ENCODE measurements at places on chromosomes 7 and 10.

- no peak for DNase-seq
Observed at GRCh38 chr7:50626286-50626685, 61.1 kb upstream of the DDC start.

DNA sequence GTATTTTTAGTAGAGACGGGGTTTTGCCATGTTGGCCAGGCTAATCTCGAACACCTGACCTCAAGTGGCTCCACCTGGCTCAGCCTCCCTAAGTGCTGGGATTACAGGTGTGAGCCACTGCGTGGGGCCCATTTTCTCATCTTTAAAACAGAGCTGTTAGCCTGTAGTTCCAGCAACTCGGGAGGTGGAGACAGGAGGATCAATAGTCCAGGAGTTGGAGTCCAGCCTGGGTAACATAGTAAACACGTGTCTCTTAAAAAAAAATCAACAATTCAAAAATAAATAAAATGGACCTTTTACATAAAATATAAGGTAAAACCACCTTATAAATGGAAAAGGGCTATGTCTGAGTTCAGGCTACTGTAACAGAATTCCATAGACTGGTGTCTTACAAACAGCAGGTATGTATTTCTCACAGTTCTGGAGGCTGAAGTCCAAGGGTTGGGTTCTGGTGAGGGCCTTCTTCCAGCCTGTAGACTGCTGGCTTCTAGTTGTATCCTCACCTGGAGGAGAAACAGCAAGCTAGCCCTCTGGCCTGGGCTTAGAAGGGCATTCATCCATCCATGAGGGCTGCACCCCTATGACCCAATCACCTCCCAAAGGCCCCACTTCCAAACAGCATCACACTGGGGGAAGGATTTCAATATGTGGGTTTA, 7.0 kb upstream of the PVRIG start:
- DNase-seq, result no peak

DNA sequence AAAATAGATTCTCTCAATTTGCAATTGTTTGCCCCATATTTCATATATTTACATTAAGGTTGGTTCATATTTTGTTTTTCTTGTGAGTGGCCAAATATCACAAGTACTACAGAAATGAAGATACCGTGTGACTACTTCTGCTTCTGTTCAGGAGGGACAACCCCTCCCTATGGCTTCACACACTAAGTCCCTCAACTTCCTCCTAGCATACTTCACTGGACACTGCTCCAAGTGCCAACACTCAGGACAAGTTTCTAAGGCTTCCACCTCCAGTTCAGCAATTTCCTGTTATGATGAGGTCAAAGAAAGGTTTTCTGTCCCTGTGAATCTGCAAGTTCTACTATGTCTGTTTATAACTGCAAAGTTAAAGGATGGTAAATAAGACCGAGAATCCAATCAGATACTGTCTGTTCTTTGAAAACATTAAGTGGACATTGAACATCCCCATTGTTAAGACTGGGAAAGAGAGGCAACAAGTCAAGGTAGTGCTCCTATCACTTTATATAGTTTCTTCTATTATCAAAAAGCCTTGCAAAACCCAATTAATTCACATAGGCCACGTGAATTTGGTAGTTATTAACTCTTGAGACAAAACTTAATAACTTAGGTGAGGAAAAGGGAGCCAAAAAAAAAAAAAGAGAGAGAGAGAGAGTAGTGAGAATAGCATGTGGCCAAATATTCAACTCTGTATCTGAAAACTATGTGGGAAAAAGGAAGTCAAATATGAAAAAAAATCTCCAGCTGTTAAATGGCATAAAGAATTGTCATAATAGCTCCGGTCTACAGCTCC, 81.3 kb upstream of the DKK1 start:
- peak; percentile 18 for DNase-seq

- DNase-seq, result no peak
Observed at GRCh38 chr7:115356999-115357702, 435.3 kb downstream of the MDFIC start.

- DNase-seq, result peak; percentile 57
Observed at GRCh38 chr10:29807163-29807806, 172.5 kb upstream of the SVIL start.

- no peak for DNase-seq
Observed at GRCh38 chr10:22770270-22770669, 55.9 kb upstream of the PIP4K2A start.

- DNase-seq, result no peak
Observed at GRCh38 chr10:14562218-14563075, 212.2 kb downstream of the FAM107B start.

Measured in myocyte (in vitro differentiated cells).